ENCODE measurements at places on chromosomes 5 and 9. TPM values are rescaled to one million over a fixed set of nuclear protein-coding genes. Genes with fewer than 3 reads are reported as not detected.

DNA sequence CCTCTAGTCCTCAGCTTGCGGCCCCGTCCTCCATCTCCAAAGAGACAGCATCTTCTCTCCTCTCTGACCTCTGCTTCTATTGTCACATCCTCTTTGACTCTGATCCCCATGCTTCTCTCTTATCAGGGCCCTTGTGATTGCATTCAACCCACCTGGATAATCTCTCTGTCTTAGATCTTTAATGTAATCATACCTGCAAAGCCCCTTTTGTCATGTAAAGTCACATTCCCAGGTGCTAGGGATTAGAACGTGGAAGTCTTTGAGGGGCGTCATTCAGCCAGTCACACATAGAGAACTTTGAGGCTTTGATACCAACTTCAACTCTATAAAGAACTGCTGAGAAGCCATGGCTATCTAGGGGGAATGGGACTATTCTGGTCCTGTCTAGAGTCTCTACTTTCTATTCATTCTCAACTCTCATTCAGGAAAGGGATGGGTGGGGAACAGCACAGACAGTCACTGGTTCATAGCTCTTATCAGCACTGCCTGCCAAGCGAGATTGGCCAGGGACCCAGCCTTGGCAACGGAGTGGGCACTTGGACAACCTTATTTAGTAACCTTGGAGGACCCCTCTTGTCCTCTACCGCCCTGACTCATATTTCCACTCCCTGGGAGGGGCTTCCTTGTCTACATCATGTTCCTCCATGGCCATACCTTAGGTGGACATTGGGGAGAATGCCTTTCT lies 29.0 kb downstream of the TAS2R1 start:
- DNase-seq, result no peak

DNA sequence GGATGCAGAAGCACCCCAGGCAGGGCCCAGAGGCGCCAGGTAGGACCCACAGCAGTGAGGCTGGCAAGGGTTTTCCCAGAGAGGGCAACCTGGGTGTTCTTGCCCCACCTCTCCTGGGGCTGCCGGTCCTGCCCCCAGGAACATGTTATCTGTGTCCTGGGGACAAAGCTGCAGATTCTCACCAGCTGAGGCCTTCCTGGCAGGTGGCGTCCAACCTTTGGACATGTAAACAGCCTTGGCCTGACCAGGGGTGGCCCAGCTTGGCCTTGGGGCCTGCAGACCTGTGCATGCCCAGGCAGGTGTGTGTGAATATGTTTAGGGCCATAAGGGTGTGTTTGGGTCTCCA lies 101.8 kb upstream of the LARP1 start:
- no peak for DNase-seq

GRCh38 chr5:1178529-1179382 lies 22.6 kb upstream of the SLC6A19 start:
- no peak for DNase-seq

DNA sequence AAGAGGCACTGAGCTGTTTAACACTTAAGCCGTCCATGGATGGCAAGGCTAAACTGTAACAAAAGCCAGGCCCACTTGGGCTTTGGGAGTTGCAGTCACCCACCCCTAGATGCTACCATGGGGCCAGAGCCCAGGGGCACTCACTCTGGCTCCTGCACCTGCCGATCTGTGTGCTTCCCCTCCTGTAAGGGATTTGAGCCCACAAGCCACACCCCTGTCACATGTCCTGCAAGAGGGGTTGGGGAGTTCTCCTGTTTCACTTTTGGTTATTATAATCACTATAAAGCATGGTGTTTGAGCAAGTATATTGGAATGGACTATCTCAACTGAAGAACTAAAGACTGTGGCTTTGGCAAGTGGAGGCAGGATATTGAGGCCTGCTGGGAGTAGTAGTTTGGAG lies 14.0 kb upstream of the GPR151 start:
- DNase-seq, result no peak

The SETD9 gene
- total RNA-seq, result 4.1 TPM

The FLT4 gene
- total RNA-seq, result 0.38 TPM

The ELAVL2 gene
- not detected for total RNA-seq

All from activated CD4-positive, alpha-beta memory T cell treated with anti-CD3 and anti-CD28 coated beads, Interleukin-2, amount 10 ng/mL, durations not matched to agents 7 days and 5 days (primary cell).